ENCODE measurements at places on chromosomes 16 and 17. TPM values are rescaled to one million over a fixed set of nuclear protein-coding genes. Genes with fewer than 3 reads are reported as not detected.

Gene GNAO1
- 5.1 TPM for total RNA-seq

Gene ALDH3A1
- not detected for total RNA-seq

DNA sequence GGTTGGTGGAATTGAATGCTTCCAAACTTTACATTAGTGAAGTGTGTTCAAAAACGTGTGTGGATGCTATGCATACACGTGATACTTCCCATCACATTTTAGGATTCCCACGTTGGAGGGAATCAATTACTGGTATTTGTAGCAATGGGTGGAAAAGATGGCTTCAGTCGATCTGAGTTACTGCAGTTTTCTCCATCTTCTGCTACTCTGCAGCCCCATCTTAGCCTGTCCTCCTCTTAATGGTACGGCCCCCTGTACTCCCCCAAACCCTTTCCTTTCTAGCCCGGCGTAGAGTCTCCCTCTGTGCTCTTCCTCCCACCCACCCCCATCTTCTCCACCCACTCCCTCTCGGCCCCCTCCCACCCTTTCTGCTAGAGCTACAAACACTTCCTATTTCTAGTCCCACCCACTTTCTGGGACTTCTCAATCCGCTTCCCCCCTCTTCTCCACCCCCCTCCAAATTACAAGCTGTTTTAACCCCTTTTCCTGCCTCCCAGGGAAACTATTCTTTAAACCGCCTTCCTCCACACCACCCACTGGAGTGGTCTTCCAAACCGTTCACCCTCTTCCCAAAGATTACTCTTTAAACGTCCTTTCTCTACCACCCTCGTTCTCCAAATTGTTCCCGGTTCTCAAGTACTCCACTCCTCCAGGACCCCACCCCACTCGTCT is 1.1 kb downstream of the CHTF8 start:
- DNase-seq, result no peak

Gene RNF112
- not detected for total RNA-seq

GRCh38 chr17:50693036-50693682 is 14.6 kb downstream of the ANKRD40 start:
- no peak for DNase-seq

Gene NPIPB13
- total RNA-seq, result not detected

DNA sequence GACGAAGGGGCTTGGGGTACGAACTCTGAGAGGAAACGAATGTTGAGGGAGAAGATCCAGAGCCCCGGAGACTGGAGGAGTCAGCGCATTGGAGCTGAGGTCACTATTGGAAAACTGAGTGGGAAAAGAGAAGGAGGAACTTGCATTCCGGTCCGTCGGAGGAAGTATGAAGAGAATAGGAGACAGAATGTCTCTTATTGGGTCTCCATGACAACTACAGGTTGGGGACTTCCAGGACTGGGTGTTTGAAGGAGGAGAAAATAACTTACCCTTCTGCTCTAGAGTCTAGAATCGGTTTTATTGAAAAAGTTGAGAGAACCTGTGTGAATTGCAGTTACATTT is 537 bp downstream of the GOSR1 start:
- no peak for DNase-seq

Gene STX1B
- total RNA-seq, result 0.06 TPM

Gene NUBP1
- 42.8 TPM for total RNA-seq

All from SJSA1 (cell line).